ENCODE measurements at places on chromosomes 2 and 18. TPM values are rescaled to one million over a fixed set of nuclear protein-coding genes. Genes with fewer than 3 reads are reported as not detected.

Gene SULT6B1
- total RNA-seq, result not detected

Gene HOXD13
- not detected for total RNA-seq

Gene SCN1A
- total RNA-seq, result not detected

Gene TMEM247
- not detected for total RNA-seq

- no peak for DNase-seq
- no peaks in the 10 kb centered on the region for H3K27me3 ChIP-seq
- no peak overlapping the region for H3K4me3 ChIP-seq
- H3K27ac ChIP-seq, result no peak overlapping the region
- H3K4me1 ChIP-seq, result peaks cover 5% of the 10 kb centered on the region
Measured at GRCh38 chr2:70188460-70188859, 2.4 kb downstream of the C2orf42 start.

GRCh38 chr2:129255610-129256313 is 723.7 kb upstream of the RAB6C start:
- no peaks in the 10 kb centered on the region for H3K27me3 ChIP-seq
- H3K4me3 ChIP-seq, result no peak overlapping the region
- no peaks in the 10 kb centered on the region for H3K4me1 ChIP-seq
- H3K27ac ChIP-seq, result no peak overlapping the region

Measured in astrocyte (in vitro differentiated cells and primary cell).